ENCODE measurements at places on chromosomes 4 and X. TPM values are rescaled to one million over a fixed set of nuclear protein-coding genes. Genes with fewer than 3 reads are reported as not detected.

The VGLL1 gene
- not detected for polyA plus RNA-seq

The TRAM1L1 gene
- polyA plus RNA-seq: 3.3 TPM

The NSG1 gene
- polyA plus RNA-seq: 1.1 TPM

The TMSB15A gene
- polyA plus RNA-seq: 18.1 TPM

The NR3C2 gene
- polyA plus RNA-seq: 9.9 TPM

The PPP4R3C gene
- polyA plus RNA-seq: not detected

The SLC10A4 gene
- 0.07 TPM for polyA plus RNA-seq

- DNase-seq: peak; percentile 97
Observed at GRCh38 chr4:136036744-136037143, 1495.5 kb downstream of the PCDH18 start.

DNA sequence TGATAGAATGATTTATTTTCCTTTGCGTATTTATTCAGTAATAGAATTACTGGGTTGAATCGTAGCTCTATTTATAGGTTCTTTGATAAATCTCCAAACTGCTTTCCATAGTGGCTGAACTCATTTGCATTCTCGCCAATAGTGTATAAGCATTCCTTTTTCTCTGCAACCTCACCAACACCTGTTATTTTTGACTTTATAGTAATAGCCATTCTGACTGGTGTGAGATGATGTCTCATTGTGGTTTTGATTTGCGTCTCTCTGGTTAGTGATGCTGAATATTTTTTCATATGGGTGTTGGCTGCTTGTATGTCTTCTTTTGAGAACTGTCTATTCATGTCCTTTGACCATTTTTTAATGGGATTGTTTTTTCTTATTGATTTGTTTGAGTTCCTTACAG lies 160.7 kb downstream of the MID1IP1 start:
- DNase-seq: no peak

GRCh38 chrX:149248073-149248625 lies 257.0 kb downstream of the IDS start:
- peak; percentile 59 for DNase-seq

DNA sequence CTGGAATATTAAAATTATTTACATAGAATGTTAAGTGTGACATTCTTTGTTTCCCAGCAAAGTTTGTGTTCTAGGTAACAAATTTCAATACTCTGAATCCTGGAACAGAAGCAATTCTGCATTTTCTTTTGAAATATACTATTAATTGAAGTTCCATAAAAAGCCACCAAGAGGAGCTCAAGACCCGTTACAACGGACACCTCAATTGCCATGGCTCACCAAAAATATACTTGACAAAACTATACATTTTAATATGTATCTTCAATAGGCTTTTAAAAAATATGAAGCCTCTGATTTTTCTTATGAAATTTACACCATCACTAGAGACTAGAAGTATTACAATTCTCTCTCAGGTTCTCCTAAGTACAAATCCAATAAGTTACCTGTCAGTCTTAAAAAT lies 111.4 kb downstream of the NYX start:
- peak; percentile 51 for DNase-seq

DNA sequence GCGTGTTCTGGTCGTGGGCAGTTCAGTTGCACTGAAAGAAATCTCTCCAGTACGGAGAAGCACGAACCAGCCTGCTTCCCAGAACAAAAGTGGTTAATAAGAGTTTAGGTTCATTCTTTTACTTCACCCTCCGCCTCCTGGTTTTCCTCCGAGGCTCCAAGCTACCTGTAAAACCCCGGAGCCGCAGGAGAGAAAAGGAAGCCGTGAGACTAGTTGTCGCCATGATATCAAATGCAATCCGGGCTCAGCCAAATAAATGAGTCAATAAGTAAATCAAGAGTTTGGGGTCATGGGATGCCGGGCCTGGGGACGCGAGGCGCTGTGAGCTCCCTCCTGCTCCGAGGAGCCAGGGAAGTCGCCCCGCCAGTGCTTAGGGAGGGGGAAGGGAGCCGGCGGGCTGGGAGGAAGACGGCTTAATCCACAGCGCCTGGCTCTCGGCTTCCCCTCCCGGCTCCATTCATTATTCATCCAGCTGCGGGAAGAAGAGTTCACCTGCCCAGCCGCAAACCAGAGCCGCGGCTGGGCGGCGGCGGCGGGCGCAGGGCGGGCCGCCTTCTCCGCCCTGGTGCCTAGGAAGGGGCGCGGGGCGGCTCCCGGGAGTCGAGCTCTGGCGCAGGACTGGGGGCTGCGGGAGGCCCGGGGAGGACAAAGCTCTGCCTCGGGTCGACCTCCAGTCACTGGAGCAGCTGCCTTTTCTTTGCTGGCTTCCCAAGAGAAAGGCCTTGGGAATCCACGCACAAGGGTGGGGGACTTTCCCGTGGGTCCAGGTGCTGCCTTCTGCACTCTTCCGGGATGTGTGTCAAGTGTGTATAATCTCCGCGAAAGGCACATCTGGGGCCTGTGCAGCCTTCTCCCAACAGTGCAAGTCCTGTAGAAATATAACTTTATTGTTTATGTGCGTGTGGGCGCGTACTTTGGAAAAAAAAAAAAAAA lies 1.7 kb downstream of the FRAS1 start:
- peak; percentile 17 for DNase-seq

GRCh38 chr4:53844133-53844532 lies 220.3 kb downstream of the CHIC2 start:
- DNase-seq: no peak

DNA sequence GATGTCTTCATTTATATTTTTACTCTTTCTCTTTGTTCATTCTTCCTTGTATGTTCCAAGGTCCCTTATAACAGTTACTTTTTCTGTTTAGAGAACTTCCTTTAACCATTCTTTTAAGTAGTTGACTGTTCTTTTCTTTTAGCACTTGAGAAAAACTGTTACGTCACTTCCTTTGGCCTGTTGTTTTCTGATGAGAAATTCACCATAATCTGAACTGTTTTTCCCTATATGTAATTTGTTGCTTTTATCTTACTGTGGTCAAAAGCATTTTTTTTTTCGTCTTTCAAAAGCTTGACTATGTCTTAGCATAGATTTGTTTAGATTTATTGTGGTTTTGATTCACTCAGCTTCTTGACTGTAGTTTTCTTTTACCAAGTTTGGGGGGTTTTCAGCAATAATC lies 1660.3 kb upstream of the PCDH10 start:
- peak; percentile 36 for DNase-seq

GRCh38 chr4:185708348-185708747 lies 103.6 kb downstream of the SORBS2 start:
- peak; percentile 86 for DNase-seq

DNA sequence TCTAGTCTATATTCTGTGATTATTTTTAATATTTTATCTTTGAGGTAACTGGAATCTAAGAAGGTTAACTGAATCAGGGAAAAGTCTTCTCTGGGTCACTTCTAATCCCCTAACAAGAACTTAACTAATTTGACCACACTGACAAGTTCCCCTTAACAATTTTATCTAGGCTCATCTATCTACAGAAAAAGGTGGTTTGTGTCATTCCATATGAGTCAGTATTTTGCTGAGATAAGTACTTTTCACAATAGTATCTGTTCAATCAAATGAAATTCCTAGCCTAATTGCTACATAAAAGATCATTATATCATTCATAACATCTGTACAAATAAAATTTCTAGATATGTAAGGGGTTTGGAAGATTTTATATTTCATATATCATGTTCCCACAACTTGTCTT lies 45.6 kb downstream of the COL25A1 start:
- no peak for DNase-seq

DNA sequence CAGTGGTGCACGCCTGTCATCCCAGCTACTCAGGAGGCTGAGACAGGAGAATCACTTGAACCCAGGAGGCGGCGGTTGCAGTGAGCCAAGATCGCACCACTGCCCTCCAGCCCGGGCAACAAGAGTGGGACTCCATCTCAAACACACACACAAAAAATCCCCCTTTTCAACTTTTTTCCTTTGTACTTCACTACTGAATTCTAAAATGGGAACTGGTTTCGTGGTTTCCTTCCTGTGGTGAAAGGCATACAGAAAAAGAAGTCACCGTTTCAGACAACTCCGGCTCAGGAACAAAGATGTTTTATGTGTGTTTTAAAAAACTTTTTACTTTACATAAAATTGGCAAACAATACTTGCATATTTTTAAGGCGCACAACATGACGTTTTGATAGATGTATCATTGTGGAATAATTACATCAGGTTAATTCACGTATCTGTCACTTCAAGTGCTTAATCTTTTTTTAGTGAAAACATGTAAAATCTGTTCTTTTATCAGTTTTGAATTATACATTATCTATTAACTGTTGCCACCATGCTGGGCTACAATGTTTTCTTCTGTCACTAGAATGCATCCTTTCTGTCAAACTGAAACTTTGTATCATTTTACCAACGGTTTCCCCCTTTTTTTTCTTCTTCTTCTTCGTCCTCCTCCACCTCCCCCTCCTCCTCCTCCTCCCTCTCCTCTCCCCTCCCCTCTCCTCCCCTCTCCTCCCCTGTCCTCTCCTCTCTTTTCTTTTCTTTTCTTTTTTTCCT lies 186.0 kb downstream of the CRLF2 start:
- no peak for DNase-seq

DNA sequence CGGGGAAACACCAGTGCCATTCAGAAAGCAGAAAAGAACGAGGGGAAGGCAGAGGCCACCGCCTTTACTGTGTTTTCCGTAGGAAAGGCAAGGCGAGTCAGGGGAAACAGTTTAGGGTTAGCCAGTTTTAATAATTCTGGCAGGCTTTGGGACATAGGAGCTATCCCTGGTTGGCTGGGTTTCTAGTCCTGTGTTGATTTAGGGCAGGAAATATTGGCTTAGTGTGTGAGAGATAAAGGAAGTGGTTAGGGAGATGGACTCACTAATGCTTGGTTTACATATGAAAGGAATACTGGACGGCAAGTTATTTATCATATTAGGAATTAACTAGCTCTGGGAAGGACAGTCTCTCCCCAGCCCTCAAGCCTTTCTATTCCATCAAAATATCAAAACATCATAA lies 53.1 kb downstream of the SYNPO2 start:
- peak; percentile 37 for DNase-seq

GRCh38 chr4:27844376-27844775 lies 983.7 kb downstream of the STIM2 start:
- DNase-seq: no peak

GRCh38 chr4:127857641-127858040 lies 23.1 kb upstream of the PLK4 start:
- no peak for DNase-seq

DNA sequence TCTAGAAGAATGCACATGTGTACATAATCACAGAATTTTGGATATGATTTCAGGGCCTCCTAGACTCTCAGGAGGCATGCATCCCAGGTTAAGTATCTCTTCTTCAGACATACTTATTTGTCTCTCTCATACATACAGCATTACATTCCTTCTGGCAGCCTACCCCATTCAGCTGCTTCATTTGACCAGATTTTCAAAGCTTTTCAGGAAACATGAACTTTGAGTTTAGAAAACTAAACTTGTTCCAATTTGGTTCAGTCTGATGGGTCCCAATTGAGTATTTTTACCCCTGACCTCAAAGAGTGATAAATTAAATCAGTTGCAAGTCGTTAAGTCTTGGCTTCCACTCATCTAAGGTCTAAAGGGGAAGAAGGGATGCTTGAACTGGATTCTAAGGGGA lies 330.9 kb downstream of the ARHGAP24 start:
- no peak for DNase-seq
